ENCODE measurements at places on chromosomes 1 and 21. TPM values are rescaled to one million over a fixed set of nuclear protein-coding genes. Genes with fewer than 3 reads are reported as not detected.

DNA sequence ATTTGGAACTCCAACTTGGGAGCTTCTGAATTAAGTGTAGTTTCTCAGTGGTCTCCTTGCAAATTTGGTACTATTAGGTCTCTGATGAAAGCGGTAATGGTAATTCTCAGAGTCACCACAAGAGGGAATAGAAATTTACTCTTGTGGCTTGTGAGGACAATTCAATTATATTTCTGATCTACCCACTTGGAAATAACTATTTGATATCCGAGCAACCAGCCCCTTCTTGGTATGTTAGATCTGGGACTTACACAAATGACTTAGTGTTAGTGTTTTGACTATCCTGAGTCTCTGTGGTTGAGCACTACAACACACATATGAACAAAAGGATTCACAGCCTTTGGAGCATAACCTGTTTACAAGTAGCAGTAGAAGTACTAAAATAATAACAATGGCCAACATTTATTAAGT, 68.1 kb downstream of the RPS6KA1 start:
- peak; percentile 36 for DNase-seq

- DNase-seq, result no peak
Measured at GRCh38 chr21:34518301-34518700, 6.3 kb upstream of the KCNE1 start.

- peak; percentile 10 for DNase-seq
Measured at GRCh38 chr1:56867491-56867890, 12.9 kb downstream of the C8A start.

DNA sequence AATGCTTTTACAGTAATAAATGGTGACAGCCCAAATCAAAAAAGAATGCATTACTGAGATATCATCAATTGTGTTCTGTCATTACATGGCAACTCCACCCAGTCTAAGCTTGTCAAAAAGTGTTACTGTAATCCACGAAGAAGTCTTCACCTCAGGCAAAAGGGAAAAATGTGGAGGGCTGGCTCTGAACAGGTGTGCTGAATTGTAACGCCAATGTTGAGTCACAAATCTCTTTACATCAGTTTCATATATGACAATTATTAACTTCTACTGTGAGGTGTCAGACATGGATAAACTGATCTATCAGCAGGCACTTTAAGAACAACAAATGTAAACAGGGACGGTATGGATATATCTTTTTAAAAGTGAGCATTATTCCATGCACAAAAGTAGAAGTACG, 98.5 kb upstream of the DMRTA2 start:
- no peak for DNase-seq

- no peak for DNase-seq
Measured at GRCh38 chr21:37281993-37282392, 14.9 kb upstream of the VPS26C start.

- no peak for DNase-seq
Measured at GRCh38 chr1:211711315-211711705, 35.9 kb upstream of the NEK2 start.

DNA sequence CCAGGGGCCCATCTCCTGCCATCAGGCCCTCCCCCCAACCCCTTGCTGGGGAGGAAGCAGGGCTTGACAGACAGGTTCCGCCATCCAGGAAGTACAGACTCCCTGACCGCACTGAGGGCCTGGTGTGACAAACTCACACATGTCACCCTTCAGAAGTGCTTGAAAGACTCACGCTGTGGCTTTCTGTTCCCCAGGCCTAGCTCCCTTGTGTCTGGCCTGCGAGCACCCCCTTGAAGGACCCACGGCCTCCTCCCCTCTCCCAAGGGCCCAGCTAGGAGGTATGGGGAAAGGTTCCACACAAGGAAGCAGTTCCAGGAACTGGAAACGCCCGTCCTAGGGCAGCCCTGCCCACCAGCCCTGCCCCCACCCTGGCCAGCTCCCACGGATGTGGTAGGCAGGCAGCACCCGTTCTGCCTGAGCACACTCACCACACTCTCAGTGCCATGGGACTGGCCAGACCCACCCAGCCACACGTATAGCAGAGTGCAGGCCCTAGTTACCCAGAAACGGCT, 26.7 kb downstream of the SLC2A1 start:
- peak; percentile 86 for DNase-seq

Gene AMPD2
- total RNA-seq, result 66.7 TPM

Gene EPHA8
- not detected for total RNA-seq

- DNase-seq, result no peak
Measured at GRCh38 chr1:189606795-189607476, 870.7 kb downstream of the BRINP3 start.

- DNase-seq, result no peak
Measured at GRCh38 chr1:115840605-115841460, at the start of gene NHLH2. TSS of gene NHLH2 (minus strand) at chr1:115841126. CDS start at chr1:115838372, 2,754 bp downstream.

Gene RPE65
- total RNA-seq, result not detected

- DNase-seq, result no peak
Measured at GRCh38 chr1:228397966-228398365, 8.7 kb downstream of the TRIM11 start.

Gene BTBD19
- total RNA-seq, result 7.3 TPM

Gene SSR2
- 196 TPM for total RNA-seq

GRCh38 chr1:36367066-36367465, 18.7 kb downstream of the STK40 start:
- no peak for DNase-seq

Gene SPATA45
- not detected for total RNA-seq

DNA sequence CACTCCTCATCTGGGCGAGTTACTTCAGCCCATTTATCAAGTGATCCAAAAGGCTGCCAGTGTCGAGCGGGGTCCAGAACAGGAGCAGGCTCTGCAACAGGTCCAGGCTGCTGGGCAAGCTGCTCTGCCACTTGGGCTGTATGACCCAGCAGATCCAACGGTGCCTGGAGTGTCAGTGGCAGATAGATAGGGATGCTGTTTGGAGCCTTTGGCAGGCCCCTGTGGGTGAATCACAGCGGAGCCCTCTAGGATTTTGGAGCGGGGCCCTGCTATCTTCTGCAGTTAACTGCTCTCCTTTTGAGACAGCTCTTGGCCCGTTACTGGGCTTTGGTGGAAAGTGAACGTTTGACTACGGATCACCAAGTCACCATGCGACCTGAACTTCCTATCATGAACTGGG, 7.5 kb downstream of the MMEL1 start:
- no peak for DNase-seq

Gene LRRC8B
- total RNA-seq, result 15.0 TPM

DNA sequence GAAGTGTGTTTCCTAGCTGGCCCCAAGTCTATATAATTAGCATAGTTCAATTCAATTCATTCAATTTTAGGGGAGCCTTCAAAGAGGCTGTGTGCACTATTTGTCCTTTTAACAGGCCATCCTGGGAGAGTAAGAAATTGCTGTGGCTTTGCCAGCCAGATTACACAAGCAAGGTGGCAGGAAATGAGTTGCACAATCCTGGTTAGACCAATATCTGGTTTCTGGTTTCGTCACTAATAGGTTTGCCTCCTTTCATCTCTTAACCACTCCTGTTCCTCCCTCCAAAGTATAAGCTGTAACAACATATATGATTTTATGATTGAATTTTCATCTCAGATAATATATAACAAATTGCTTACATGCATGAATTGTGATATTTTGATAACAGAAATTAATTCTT, 84.1 kb upstream of the NEGR1 start:
- DNase-seq, result peak; percentile 76

DNA sequence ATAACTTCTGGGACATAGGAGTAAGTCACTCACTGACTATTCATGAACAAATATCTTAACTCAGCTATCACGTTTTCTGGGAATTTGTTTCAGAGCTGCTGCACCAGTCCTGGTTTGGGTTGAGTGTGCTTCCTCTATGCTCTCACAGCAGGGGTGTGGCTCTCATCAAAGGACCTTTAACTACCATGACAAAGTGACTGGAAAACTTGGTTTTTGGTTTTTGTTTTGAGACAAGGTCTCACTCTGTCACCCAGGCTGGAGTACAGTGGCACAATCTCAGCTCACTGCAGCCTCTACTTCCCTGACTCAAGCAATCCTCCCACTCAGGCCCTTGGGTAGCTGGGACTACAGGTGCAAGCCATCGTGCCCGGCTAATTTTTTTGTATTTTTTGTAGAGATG, 4.1 kb downstream of the ILDR2 start:
- no peak for DNase-seq

DNA sequence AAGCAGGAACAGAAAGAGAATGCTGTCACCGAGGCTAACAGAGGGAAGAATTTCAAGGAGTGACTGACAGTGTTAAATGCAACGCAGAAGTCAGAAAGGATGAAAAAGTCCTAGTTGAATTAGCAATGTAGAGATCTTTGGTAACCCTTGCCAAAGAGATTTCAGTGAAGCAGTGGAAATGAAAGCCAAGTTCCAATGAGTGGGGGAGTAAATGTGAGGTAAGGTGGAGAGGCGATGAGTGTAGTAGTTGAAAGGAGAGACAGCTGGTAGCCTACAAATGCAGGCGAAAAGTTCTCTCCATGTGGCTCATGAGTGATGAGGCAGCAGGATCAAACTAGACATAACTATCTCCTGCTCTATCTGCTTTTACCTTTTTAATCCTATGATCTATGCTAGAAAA, 74.6 kb upstream of the IPO9 start:
- no peak for DNase-seq

- no peak for DNase-seq
Measured at GRCh38 chr1:204814166-204814884, 56.3 kb upstream of the NFASC start.
